GM12891 (cell line): ENCODE measurements at places on chromosomes 4 and X.

DNA sequence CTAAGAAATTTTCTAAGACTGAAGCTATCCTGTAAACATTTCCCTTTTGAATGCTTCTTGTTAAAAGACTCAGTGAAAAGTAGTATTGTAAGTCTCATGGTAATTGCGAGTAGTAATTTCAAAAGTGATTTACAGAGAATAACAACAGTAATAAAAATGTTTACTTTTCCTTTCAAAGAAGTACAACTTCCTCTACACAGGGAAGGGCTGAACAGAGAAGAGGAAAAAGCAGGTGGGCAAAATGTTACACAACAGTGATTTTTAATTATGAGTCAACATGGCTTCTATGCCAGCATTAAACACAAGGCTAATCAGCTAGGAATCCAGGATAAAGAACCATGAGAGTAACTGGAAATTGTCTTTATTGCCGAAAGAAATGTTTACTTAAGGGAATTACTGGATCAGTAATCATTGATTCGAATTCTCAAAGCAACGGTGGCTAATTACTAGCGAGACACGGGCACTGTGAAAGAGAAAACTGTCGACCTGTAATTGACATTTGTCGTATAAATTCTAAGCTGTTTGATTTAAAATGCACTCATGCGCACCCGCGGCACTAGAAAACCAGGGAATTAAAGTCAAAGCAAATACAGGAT is 15.4 kb downstream of the UTP3 start:
- DNase-seq, result no peak

DNA sequence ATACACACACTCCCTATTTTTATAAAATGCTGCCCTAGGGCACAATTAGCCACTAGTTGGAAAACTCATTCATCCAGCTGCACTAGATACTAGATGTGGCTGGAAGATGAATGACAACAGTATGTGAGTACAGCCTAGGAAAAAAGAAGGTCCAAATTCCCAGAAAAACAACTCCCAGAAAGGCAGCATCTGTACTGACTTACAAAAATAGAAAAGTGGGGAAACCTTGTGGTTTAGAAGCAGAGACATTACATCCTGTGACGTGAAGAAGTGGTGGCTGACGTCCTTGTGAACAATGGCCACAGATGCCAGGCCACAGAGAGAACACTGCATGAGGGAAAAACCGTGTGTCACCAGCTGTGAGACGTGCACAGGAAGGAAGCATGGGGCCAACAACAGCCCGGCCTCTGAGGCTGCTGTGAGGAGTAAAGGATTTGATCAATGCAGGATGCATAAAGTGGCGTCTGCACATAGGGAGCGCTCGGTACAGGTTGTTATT is 81.2 kb downstream of the SPRY1 start:
- no peak for DNase-seq

GRCh38 chrX:109839694-109840567 is 106.9 kb upstream of the ACSL4 start:
- DNase-seq, result no peak

- DNase-seq, result no peak
Measured at GRCh38 chrX:49120091-49120490, 3.4 kb downstream of the GPKOW start.

DNA sequence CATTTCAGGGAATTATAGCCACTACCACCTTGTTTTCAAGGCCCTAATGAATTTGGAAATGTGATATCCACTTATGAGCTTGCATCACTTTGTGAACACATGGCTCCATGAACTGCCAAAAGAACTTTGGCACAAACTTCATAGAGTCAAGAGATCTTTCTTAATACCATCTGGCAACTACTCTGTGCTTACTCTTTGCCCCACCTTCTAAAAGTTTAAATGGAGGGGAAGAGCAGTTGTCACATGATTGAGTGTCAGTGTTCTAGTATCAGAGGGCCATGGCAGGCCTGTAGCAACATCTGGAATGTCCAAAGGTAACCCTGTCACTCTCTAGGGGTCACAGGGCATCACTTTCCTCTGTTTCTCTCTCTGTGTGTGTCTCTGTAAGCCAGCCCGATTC is 2.6 kb upstream of the ADH1B start:
- DNase-seq, result no peak
